T-helper 17 cell (primary cell): ENCODE measurements at places on chromosomes 12 and 14.
A peak's percentile ranks its signal among the peaks of the same experiment; 100 is the strongest.

DNA sequence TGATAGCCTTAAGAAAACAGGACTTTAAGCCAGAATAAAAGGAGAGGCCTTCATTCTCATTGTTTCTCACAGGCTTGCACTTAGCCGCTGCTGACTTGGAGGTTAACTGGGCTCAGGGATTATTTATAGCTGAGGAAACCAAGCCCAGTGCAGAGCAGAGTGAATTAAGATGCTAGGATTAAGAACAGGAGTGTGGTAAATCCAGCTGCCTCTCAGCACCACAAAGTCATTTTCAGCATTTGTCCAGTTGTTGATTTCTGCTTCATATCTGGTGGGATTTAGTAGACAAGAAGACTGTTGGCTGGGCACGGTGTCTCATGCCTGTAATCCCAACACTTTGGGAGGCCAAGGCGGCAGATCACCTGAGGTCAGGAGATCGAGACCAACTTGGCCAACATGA is 14.3 kb upstream of the KRT73 start:
- no peak for DNase-seq

DNA sequence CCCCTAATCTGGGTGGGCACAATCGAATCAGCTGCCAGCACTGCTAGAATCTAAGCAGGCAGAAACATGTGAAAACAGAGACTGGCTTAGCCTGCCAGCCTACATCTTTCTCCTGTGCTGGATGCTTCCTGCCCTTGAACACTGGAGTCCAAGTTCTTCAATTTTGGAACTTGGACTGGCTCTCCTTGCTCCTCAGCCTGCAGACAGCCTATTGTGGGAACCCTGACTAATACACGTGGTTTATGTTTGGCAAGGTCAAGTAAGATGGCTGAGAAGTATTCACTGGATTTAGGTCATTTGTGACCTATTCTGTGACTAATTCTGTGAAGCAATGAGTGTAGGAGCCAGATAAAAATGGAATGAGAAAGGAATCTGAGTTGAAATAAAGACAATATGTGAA is 11.0 kb downstream of the GPR135 start:
- no peak for DNase-seq

- DNase-seq, result no peak
These were observed 151.9 kb downstream of the LRRK2 start for GRCh38 chr12:40376533-40377267.

DNA sequence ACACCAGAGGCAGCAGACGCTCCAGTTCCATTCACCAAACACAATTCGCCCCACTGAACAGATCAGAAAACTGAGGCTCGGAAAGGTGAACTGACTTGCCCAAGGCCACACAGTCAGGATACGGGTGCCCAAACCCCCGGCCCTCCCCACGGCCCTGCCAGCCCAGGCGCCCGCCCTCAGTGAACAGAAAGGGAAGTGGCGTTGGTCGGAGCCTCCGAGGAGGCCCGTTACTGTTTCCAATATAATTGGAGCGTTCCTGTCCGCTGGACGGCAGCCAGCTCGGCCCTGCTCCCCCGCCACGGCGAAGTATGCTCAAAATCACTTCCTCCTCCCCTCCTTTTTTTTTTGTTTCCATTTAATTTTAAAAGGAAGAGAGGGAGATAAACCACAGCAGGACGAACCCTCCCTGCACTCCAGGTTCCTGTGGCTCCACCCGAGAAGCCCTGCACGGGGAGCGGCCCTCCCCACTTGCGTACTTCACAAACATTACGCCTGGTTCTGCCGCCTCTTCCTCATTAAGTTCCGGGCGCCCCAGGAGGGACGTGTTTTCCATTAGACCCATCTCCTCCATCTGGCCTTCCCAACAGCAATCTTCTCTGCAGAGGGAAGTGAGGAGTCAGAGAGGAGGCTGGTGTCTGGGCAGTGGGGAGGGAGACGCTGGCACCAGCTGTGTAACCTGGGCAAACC is 61.1 kb downstream of the NCOR2 start:
- no peak for DNase-seq

DNA sequence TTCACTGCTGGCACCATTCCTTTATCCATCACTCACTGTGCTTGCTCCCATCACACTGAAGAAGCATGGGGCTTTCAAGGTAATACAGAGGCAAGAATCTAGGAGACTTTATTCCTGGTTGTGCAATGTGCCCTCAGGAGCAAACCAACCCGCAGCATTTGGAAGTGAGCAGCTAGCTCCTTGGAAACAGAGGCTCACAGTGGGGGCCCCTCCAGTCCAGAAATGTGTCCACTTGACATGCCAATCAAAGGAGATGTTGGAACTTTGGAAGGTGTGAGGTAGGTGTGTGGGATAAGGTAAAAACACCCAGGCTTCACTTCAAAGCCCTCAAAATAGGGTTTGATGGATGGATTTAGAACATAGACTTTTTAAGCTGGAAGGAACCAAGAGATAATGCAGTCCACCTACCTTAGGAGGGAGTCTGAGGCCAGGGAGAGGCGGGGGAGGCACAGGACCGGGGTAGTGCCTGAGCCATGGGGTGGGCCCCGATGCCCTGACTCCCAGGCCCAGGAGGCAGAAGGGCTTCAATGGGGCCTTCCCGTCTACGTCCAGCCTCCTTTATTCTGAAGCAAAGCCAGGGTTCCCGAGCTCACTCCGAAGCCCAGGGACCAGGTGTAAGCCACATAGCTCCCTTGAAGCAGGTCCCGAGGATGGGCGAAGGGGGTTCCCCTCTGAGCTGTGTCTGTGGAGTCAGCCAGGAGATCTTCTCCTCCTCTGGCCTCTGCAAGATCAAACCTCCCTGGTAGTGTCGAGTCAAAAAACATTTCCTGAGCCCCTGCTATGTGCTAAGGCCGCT is 17.6 kb upstream of the BCL11B start:
- no peak for DNase-seq

GRCh38 chr12:6688999-6689882 is at the start of gene ZNF384:
Gene ZNF384 (minus strand): TSS chr12:6689375. CDS start chr12:6679520, 9,855 bp downstream.
- DNase-seq, result peak; percentile 93

GRCh38 chr12:57603815-57604453 is 690 bp upstream of the DTX3 start:
- DNase-seq, result no peak

- no peak for DNase-seq
These were observed 43.4 kb downstream of the HSP90AA1 start for GRCh38 chr14:102043251-102044025.

DNA sequence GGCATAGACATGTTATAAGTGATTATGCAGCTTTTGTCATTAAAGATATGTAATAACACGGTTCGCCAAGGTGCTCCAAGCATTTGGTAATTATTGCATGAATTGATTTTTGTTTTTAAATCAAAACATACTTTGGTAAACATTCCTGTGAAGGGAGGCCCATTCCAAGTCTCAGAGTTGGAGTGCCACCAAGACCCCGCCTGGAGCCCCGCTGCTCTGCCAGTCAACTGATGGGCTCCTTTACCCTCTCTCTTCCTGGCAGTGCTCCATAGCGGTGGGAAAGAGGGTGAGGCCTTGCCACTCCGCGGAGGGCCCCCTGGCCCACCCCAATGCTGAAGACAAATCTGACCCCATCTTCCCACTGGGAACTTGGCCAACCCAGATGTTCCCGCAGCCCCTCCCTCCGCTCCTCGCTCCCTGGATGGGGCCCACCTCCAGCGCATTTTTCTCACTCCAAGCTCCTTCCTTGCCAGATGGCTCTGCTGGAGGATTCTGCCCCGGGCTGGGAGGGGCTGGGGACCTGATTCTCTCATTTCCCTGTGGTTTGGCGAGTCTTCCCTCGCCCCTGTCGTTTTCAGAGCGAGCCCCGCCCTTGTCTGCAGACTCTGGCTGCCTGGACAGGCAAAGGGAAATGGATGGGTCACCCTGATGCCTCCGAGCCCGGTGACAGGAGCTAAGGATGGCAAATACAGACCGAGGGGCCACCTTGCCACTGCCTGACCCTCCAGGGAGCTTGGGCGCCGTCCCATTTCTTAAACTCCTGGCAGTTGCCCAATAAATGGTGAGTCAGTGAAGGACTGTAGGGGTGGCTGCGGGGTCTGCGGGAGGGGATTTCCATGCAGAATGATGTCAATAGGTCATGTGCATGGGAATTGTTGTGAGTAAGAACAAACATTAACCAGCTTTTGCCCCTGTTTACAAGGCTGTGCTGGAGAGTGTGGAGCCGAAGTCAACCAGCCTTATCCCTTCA is 9.2 kb upstream of the PAPLN start:
- no peak for DNase-seq

- DNase-seq, result no peak
These were observed 4.8 kb upstream of the PLEKHD1 start for GRCh38 chr14:69479696-69480095.
